Stimulated activated CD4-positive, alpha-beta T cell treated with anti-CD3 and anti-CD28 coated beads, Interleukin-2, amount 100 ng/mL, for 24 hours (primary cell): ENCODE measurements at places on chromosomes 1 and 21.

DNA sequence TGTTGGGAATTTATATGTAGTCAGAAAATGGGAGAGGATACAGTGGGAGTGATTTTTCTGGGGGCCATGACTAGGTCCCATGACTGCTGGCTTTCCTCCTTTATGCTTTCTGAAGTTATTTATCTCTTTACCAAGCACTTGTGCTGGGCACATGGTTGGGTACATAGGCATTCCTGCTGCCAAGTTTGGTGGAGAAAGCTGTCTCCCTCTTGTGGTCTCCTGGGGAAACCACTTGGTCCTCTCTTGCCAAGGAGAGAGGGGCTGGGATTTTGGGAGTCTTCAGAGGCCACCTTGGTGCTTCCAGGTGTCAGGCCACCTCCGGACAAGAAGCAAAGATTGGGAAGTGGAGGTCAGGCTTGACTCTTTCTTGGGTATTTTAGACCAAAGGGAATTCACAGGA, 120.2 kb upstream of the KCNE2 start:
- DNase-seq, result peak; percentile 16

DNA sequence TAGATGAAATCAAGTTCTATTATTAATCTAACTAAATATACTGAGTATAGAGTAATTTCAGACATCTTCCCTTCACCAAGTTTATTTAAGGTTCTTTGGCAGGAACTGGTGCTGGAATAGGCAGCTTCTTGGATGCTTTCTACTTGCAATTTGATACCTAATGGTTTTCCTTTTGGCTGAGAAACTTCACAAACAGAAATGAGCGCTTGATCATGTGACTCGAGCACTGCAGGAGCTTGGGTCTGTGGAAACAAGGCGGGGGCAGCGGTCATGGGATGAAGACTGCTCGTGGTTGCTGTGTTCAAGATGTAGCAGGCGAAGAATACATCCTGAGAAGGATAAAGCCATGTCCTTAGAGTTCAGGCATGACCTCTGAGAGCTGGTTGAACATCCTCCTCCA, 136.8 kb downstream of the PTPRC start:
- DNase-seq, result no peak

DNA sequence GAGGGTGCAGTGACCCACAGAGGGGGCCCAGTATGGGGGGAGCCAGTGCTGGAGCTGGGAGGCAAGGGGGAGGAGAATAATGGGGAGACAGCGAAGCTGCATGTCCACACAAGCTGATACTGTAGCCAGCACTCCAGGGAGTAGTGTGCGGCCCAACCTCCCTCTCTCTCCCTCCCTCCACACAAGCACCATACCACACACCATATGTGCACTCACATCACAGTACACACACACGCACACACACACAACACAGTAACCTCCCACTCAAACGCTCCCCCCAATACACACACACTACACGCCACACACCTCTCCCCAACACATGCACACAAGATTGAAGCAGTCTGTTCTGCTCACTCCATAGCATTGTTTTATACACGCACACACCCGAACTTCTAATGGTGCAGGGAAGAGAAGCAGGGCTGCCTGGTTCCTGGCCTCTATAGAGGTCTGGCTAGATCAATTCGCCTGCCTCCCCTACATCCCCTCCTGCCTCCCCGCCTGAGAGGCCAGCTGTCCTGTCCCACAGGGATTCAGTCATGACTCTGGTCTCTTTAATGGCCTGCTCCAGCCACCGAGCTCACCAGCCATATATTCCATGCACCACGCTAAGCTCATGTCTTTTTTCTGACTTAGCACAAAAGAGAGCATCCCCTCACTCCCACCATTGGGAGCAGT, 3.8 kb downstream of the NCDN start:
- no peak for DNase-seq

DNA sequence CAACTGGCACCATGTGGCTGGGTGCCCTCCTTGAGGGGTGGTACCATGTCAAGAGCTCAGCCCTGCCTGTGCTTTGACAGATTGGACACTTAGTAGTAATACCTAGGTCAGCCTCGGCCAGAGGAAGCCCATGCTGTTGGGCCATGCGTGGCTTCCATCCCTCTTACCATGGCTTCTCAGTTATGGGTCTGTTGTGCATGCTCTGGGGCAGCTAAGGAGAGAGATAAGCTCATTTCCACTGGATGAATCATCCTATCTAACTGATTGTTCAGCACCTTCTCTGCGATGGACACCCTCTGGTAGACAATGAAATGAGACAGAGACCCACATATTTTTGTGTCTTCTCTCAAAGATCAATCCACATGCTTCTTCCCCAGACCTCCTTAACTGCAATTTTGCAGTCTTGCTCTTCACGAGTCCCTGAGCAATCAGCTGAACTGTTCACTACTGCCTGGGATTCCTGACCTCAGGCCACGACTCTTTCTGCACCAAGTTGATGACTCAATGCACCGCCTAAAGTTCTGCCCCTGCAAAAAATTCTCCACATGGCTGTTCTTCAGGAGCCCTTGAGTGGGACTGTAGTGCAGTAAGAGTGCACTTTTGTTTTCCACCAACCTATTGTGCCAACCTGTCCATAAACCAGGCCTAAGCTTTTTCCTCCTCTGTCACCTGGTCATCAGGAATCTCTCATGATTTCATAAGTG, 6.9 kb upstream of the TRIM62 start:
- no peak for DNase-seq

GRCh38 chr1:28456078-28456477, 49.8 kb upstream of the RCC1 start:
- no peak for DNase-seq

GRCh38 chr21:33078907-33079582, 9.1 kb downstream of the OLIG1 start:
- no peak for DNase-seq

- DNase-seq, result no peak
These were observed 34.4 kb downstream of the STX6 start for GRCh38 chr1:180988253-180988752.

- no peak for DNase-seq
These were observed 8.7 kb upstream of the GJA5 start for GRCh38 chr1:147769106-147769505.

- no peak for DNase-seq
These were observed 127.6 kb upstream of the DAB1 start for GRCh38 chr1:57551476-57551875.

DNA sequence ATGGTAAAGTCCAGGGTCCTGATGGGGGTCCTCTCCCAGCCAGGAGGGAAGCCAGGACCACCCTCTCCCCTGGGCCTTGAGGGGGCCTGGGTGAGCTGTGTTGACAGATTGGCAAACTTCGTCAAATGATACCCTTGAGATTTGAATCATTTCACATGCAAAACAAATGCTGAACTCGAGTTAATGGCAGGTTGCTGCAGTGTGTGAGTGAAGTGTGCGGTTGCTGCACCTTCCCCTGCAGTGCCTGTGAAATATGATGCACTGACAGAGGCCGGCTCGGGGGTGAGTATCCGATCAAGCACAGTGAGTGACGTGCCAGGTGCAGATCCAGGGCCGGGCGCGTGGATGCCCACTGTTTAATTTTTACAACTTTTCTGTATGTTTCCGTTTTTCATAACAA, 5.7 kb upstream of the KRTAP12-1 start:
- no peak for DNase-seq

DNA sequence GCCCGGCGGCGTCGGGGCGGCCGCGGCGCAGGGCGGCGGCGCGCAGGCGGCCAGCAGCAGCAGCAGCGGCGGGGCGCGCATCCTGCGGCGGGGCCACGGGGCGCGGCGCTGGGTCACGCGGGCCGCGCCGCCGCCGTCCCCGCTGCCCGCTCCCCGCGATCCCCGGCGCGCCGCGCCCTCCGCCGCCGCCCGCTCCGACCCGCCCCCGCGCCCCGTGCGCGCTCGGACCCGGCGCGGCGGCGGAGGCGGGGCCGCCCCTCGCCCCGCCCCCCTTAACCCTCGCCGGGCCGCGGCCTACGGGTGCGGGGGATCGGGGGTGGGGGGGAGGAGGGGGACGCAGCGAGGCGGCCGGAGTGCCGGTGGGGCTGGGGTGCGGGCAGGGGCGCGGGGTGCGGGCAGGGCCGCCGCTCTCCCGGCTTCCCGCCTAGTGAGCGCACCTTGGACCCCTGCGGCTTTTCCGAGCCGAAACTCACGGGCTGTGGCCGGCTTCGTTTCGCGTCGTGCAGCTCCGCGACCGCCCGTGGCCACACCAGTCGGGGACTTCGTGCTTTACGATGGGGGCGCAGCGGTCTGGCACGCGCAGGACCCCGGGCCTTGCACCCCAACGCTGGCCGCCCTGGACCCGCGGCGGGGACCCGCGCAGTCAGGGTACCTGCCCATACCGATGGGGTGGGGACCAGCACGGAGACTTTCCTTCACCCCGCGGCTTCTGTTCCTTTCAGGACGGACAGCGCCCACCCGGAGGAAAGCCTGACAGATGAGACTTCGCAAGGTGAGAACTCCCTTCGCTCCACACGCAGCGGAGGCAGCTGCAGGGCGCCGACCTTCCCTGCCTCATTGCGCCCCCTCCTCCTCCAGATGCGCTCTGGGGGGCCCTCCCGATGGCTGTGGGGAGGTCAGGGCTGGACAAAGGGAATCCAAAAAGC, at the start of gene FNDC10:
Gene FNDC10 (minus strand): TSS at position 201 of the 926 bp plus-strand sequence. CDS start 120 bp downstream, at position 81.
- DNase-seq, result no peak

GRCh38 chr1:67338642-67339041, 31.0 kb downstream of the IL12RB2 start:
- DNase-seq, result no peak

DNA sequence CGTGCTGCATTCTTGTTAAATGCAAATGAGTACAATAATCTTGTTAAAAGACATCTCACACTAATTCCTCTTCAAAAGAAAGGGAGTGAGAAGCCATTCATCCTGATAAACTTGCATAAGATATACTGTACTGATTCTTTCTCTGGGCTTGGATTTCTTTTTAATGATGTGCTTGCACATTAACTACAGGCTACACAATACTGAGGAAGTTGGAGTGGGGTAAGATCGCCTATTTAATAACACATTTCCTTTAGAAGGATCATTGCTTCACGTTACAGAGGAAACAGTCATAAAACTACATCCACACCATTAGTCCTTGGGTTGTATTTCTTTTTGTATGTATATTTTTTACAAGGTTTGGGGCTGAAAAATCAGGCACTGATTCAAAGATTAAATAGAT, 36.6 kb downstream of the NRIP1 start:
- no peak for DNase-seq

- DNase-seq, result peak; percentile 77
These were observed at the start of gene BMP8A for GRCh38 chr1:39491146-39491921. TSS of gene BMP8A (plus strand) at chr1:39491636. CDS start at chr1:39491992, 356 bp downstream.

DNA sequence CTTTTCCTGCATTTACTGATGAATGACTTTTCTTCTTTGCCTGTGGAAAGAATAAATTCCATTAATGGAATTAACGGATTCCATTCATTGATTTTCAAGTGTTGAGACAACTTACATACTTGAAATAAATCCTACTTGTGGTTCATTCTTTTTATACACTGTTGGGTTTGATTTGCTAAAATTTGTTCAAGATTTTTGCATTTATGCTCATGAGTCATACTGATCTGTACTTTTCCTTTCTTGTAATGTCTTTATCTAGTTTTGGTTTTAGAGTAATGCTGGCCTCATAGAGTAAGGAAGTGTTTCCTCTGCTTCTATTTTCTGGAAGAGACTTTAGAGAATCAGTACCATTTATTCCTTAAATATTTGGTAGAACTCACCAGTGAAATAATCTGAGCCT, 14.4 kb downstream of the UROD start:
- DNase-seq, result no peak

DNA sequence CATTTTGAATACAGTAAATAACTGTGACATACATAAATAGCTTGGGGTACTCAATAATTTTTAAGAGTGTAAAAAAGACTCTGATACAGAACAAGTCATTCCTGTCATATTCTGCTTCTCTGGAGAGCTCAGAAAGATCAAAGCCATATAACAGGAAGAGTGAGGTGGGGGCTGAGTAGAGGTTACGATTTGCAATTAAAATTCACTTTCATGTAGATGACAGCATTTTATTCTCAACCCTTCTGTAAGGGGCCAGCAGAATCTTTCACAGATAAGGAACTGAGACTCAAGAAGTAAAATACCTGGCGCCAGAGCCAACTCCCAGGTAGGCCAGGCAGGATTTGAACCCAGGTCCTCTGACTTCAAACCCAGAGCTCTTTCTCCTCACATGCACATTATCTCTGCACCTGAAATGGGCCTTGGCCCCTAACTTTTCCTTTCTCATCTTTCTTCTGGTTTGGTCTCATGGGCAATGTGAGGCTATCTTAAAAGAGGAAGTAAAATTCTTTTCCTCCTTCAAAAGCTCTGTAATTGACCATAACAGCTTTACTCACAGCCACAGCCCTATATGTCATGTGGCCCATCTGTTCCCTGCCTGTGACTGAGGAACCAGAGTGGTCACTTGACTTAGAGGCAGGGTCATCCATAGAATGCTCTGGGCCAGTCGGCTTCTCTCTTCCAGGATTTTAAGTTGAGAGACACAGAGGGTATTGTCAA, 80.9 kb upstream of the SYT6 start:
- DNase-seq, result no peak

GRCh38 chr1:197774466-197775281, 606 bp downstream of the DENND1B start:
- peak; percentile 64 for DNase-seq

GRCh38 chr1:100445565-100445964, 92.4 kb upstream of the GPR88 start:
- DNase-seq, result no peak

- no peak for DNase-seq
These were observed 84.0 kb upstream of the TLR5 start for GRCh38 chr1:223227031-223227430.

DNA sequence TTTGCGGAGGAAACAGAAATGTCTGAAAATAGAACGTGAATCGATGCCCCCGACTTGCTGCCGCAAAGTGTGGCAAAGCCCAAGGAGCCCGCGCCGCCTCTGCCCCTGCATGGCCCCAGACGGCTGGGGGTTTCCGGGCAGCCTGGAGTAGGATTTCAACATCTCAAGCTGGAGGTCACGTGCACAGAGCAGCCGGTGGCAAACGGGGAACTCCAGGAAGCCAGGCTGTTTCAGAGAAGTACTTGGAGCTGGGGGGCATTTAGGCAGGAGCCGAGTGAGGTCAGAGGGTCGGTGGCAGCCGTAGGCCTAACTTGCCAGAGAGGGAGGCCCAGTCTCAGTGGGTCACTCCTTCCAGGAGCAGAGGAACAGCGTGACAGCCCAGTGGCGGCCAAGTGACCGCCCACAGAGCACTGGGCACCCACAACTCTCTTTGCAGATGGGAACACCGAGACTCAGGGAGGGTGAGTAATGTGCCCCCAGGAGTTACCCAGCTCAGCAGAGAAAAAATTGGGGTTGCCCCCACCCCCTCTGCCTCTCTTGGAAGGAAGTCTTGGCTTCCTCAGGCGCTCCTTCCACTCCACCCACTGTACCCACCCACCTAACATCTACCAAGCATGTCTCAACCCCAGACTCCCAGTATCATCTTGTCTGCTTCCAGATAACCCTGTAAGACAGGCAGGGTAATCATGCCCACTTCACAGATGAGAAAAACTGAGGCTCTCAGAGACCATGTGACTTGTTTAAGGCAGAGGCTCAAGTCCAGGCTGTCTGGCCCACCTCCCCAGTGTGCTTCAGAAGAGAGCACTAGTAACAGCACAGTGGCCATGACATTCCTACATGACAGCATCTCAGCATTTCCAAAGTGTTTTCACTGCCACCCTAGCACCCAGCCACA, 179.4 kb downstream of the HIVEP3 start:
- DNase-seq, result peak; percentile 91
